ENCODE measurements at places on chromosomes 4 and X.

- no peak for DNase-seq
Measured at GRCh38 chr4:108637856-108638255, 12.5 kb upstream of the OSTC start.

- no peak for DNase-seq
Measured at GRCh38 chrX:38326086-38326485, 1.2 kb downstream of the RPGR start.

GRCh38 chr4:749698-750666 lies 44.4 kb downstream of the PCGF3 start:
- no peak for DNase-seq

DNA sequence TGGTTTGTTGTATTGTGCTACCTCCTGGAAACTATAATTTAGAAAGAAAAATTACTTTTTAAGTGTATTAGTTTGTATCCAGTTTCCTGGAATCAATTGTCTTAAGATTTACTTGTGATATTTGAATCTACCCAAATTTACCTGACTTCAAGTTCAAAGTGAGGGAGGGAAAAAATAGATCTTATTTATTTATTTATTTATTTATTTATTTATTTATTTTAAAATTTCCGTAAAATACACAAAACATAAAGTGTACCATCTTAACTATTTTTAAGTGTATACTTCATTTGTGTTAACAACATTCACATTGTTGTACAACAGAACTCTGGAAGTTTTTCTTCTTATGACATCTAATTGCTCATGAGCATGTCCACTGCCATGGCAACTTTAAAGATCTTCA lies 356.0 kb downstream of the DACH2 start:
- DNase-seq: no peak

DNA sequence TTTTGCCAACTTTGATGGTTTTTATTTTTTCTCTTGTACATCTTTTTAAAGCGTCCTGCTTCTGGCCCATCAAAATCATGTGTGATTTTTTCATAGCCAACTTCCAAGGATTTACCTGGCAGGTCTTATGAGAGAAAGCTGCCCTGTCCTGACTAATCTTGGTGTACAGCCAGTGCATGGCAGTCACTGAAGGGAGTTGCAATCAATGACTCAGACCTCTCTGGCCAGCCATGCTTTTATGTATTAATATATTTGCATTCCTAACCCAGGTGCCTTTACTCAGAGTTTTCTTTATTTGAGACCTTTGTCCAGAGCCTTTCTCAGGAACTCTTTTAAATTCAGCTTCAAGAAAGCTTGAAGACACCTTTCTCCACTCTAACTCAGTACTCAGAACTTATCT lies 691.5 kb upstream of the HTR2C start:
- DNase-seq: no peak

DNA sequence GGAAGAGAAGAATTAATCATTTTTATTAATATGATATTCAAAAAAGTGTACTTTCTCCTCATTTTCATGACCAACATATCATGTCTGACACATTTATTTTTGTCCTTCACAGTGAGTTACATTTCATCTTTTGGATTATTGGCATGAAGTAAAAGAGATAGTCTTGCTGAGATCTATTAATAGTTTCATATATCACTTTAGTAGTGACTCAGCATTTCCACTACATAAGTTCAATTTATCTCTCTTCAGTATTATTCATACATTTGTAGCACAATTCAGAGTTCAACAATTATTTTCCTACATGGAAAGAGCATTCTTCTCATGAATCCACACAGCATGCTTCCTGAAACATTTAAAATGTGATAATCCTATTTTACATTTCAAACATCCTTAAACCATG lies 1461.1 kb downstream of the TECRL start:
- DNase-seq: no peak

GRCh38 chrX:153960077-153960476 lies 11.5 kb downstream of the HCFC1 start:
- no peak for DNase-seq

GRCh38 chr4:140799686-140800225 lies 43.6 kb upstream of the TBC1D9 start:
- DNase-seq: no peak

DNA sequence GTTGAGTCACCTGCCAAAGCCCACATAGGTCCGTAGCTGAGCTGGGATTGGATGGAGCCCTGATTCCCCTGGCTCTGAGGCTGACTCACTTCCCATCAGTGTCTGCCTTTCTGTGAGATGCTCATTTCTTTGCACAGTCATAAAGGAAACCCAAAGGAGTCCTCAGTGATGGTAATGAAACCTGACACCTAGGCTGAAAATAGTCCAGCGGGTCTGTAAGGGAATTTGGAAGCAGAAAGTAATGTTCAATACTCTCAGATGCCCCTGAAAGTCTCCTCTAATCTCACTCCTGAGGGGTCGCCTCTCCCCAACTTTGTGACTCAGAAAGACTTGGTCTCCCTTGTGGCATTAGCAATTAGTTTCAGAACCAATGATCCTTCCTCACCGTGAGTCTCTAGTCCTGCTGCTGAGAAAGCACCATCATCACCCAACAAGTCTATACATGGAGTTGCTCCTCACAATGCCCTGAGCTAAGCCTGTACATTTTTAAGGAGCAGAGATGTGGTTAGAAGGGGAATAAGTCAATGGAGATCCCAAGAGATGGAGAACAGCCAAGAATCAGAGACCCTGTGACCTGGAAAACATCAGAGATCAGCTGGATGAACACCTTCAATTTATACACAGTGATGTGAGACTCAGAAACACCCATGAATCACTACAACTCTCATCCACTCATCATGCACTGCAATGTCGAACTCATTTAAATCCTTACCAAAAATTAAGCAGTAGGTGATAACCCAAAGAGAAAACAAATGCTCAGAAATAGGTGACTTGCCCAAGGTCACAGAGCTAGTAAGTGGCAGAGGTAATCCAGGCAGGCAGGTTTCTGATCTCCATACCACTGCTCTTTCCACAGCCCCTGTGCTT lies 219.0 kb upstream of the CPEB2 start:
- peak; percentile 50 for DNase-seq

DNA sequence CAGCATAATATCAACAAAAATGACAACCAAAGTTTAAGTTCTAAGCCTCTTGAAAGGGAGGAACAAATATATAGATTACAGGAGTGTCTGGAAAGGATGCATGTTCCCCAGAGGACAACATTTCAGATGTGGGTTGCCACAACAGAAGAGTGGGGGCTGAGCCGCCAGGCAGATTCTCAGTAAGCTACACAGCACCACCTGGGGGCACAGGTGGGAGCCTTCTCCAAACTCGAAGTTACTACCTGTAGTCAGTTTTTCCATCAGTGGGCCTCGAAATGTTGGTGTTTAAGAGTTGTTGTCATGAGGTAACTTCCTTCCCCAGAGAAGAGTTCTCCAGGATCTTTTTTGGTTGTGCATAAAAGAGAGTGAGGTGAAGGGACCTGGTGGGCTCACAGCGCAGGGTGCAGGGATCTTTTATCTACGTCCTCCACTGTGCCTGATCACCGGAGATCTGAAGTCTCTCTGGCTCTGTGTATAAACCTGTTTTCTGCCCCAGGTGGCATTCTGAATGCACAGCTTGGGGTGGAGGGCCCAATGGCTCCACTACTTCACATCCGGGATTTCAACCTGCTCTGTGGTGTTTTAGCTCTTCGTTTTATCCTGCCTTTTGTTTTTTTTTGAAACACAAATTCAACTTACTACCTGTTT lies 58.4 kb upstream of the STS start:
- peak; percentile 29 for DNase-seq

DNA sequence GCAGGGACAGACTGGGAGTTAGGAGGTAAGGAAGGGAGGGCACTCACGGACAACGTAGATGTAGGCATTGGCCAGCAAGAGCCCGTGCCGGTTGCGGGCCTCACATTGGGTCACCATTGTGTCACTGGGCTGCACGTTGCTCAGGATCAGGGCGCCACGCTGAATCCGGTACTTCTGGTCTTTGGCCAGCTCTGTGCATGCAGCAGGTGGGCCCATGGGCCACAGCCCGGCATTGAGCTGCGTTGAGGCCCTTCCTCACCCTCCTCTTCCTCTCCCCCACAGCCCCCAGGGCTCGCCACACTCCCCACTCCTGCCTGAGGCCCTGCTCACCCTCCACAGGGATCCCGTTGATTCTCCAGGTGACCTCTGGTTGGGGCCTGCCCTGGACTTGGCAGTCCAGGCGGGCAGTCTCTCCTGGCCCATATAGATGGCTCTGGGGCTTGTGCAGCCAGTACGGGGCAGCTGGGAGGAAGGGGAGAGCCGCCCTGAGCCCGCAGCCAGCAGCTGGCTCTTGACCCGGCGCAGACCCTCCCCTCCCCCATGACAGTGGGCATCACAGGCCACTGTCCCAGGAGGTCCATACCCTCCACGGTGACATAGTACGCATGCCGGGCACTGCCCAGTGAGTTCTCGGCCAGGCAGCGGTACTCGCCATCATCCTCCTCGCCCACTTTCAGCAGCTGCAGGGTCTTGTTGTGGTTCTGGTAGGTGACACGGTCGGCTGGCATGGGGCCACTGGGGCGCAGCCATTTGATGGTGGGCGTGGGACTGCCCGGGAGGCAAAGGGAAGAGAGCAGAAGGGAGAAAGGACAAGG lies 16.3 kb downstream of the L1CAM start:
- no peak for DNase-seq

DNA sequence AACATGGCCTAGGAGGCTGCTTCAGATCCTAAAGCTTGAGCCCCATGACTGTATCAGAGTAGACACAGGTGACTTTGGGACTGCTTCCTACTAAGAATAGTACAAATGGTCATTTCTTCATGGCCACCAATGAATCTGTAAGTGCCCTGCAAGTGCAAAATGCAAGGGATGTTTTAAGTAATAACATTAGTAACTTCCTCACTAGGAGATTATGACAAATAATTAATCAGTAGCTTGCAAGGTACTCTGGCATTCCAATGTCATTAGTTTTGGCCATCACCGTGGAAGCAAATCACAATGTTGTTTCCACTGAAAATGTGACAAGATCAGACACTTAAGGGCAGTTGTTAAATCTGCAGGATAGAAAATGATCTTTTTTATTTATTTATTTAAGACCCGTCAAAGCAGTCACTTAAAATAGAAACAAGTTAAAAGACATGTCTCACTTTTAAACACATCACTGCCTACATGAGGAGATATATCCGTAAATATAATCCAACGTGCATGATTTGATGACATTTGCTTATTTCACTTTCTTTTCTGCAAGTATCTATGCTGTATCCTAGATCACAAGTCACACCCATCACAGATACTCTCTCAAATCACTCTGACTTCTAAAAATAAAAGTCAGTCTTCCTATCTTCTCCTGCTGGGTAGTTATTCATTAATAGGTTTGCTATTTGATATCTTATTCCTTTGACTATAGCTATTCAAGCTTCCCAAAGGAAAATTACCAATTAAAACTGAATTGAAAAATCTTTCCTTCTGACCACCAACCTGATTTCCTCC lies 400.6 kb downstream of the IL15 start:
- no peak for DNase-seq

DNA sequence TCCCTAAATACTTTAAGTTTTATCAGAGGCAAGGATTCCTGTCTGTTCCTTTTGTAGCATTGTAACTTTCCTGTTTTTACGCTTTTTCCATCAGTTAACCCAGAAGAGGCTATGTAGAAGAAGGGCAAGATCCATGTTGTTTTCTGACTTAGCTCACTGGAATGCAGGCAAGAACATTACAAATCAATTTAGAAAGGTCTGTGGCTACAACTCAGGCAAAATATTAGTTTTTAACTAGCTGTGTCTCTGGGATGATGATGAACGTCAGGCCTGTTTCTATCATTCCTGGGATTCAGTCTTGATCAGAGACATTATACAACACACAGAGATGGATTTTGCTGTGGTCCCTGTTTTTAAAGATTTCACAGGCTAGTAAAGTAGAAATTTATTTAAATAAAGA lies 813.0 kb upstream of the POU3F4 start:
- DNase-seq: no peak

Measured in stimulated activated naive CD8-positive, alpha-beta T cell treated with anti-CD3 and anti-CD28 coated beads, Interleukin-15, Interleukin-2, amounts not matched to agents 100 U/mL and 50 U/mL, for 24 hours (primary cell).